HAP-1 (cell line): ENCODE measurements at places on chromosomes 3 and 15.
A peak's percentile ranks its signal among the peaks of the same experiment; 100 is the strongest.

DNA sequence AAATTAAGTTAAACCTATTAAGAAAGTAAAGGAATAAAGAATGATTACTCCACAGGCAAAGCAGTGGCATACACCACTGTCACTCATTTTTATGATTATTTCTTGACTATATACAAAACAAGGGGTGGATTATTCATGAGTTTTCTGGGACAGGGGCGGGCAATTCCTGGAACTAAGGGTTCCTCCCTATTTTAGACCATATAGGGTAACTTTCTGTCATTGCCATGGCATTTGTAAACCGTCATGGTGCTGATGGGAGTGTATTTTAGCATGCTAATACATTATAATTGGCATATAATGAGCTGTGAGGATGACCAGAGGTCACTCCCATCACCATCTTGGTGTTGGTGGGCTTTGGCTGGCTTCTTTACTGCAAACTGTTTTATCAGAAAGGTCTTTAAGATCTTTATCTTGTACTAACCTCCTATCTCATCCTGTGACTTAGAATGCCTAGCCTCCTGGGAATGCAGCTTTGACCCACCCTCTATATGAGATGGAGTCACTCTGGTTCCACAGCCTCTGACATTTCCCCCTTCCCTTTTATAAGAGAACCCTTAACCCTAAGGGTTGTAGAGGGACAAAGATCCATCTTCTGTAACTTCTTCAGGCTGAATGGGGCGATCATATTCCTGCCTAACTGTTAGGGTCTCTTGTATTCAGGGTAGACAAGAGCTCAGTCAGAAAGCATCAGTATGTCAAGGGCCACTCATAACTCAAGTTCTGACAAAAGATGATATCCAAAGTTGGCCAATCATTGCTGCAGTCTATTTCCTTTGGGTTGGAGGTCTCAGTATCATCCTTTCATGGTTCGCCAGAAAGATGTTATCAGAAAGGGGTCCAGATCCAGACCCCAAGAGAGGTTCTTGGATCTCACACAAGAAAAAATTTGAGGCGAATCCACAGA is 79.5 kb upstream of the LIPC start:
- no peak for DNase-seq

- peak; percentile 21 for DNase-seq
These were observed 990 bp upstream of the ZNF148 start for GRCh38 chr3:125375950-125376679.

GRCh38 chr3:20648294-20648693 is 462.3 kb upstream of the SGO1 start:
- DNase-seq: no peak

GRCh38 chr3:194827486-194827885 is 141.8 kb downstream of the FAM43A start:
- no peak for DNase-seq

GRCh38 chr3:39189959-39190269 is 2.5 kb downstream of the XIRP1 start:
- peak; percentile 75 for DNase-seq

- no peak for DNase-seq
These were observed 111.1 kb upstream of the FOXB1 start for GRCh38 chr15:59892985-59893384.

DNA sequence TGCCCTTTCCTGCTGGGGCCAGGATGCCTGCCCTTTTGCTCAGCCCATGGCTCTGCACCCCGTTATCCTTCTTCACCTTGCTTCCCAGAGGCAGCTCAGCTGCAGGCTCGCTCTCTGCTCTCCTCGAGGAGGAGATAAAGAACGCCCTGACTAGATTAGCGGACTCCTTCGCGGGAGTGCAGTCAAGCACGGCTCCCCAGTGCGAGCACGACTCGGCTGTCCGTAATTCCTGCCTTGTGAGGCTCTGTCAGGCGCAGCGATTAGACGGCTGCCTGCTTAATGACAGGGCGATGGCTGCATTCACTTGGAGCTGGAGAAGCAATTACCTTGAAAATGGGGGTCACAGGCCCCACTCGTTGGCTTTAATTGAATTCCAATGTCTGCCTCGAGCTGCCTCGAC is 25.9 kb downstream of the TLE3 start:
- DNase-seq: no peak

- DNase-seq: no peak
These were observed 11.6 kb upstream of the SLCO3A1 start for GRCh38 chr15:91841861-91842260.

- no peak for DNase-seq
These were observed 61.8 kb downstream of the HACD2 start for GRCh38 chr3:123523023-123523412.

DNA sequence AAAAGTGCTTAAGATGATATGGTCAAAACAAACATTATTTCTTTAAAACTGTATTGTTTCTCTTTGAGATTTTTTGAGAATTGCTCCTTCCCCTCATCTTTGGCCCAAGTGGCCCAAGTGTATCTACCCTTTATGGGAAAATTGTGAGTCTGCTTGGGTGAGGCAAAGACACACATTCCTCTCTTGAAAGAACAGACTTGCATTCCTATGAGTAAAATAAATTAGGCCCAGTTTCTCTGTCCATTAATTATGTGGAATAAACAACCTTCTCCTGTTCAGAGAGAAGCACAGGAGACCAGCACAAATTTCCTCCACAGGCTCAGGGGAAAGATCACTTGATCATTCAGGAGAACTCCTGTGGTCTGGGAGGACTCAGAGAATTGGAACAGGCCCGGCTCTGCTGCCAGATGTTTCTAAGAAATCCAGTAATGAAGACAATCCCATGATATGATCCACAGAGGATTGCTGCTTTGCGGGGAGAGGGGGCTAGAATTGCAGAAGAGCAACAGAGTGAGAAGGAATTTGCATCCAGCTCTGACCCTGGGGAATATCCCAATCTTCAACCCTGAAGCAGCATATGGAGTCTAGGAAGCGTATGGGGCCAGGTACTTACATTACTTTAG is 53.8 kb upstream of the BOC start:
- DNase-seq: no peak

GRCh38 chr3:143216709-143217182 is 97.2 kb downstream of the CHST2 start:
- no peak for DNase-seq

DNA sequence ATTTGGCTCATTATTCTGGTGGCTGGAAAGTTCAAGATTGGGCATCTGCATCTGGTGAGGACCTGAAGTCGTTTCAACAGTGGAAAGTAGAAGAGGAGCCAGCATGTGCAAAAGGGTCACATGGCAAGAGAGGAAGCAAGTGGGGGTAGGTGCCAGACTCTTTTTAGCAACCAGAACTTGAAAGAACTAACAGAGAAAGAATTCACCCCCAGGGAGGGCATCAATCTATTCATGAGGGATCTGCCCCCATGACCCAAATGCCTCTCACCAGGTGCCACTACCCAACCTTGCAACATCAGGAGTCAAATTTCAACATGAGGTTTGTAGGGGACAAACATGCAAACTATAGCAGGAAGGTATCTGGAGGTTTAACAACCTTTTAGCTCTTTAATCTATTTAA is 10.3 kb upstream of the RYK start:
- no peak for DNase-seq

DNA sequence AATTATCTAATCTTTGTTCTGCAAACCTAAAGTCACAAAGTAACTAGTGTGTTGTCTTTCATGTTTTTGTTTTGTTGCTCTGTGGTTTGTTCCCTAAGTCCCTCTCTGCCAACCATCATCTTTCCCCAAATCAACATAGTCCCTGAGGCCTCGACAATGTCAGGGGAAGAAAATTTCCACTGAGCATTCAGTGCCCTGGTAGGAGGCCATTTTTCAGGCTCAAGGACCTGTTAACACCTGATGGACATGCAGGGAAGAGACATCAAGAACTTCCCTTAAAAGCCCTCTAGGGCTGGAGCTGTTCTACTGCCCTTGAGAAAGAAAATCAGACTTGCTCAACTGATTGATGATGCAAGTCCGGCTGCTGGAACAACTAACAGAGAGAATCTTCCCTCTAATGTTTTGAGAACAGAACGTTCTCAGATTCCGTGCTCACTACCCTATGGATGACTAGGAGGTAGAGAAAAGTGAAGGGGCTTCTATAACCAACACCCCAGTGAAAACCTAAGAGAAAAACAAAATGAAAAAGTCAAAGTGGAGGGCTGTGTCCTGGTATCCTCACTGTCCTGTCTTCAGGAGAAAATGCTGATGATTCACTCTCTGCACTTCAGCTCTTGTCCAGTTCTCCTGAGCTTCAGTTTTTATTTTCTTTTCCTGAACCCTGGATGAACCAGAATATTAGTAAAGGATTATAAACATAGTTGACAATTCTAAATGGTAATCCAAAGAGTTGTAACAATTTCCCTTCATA is 373.1 kb downstream of the FOXP1 start:
- DNase-seq: no peak

GRCh38 chr3:129605203-129605921 is 1.1 kb downstream of the PLXND1 start:
- DNase-seq: peak; percentile 31

DNA sequence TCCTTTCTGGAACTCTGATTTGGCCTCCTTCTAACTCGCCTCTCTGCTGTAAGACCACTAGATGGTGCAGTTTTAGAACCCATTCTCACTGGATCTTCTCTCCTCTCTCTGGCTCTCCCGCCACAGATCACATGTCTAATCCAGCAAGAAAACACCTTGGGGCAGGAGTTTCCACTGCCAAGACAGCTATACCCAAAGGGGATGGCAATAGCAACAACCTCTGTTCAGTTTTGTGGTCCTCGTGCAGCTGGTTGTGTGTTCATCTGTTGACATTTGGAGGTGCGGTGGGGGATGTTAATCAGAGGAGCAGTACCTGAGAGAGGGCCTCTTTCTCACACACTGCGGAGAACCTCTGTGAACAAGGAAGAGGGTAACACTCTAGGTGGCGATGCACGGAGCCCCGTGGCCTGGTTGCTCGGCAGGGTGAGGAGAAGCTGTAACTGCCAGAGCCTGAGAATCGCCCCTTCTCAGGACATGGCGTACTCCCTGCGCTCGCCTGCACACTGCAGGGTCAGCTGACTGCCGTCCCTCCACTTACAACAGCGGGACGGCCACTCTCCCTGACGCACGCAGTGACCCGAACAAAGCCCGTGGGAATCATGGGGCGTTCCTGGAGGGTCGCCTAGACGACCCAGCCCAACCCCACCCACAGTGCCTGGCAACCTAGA is at the start of gene TEX55:
Gene TEX55, plus strand, starts transcription at position 666 of the 668 bp plus-strand sequence. CDS start 25 bp downstream, outside the sequence.
- peak; percentile 52 for DNase-seq

DNA sequence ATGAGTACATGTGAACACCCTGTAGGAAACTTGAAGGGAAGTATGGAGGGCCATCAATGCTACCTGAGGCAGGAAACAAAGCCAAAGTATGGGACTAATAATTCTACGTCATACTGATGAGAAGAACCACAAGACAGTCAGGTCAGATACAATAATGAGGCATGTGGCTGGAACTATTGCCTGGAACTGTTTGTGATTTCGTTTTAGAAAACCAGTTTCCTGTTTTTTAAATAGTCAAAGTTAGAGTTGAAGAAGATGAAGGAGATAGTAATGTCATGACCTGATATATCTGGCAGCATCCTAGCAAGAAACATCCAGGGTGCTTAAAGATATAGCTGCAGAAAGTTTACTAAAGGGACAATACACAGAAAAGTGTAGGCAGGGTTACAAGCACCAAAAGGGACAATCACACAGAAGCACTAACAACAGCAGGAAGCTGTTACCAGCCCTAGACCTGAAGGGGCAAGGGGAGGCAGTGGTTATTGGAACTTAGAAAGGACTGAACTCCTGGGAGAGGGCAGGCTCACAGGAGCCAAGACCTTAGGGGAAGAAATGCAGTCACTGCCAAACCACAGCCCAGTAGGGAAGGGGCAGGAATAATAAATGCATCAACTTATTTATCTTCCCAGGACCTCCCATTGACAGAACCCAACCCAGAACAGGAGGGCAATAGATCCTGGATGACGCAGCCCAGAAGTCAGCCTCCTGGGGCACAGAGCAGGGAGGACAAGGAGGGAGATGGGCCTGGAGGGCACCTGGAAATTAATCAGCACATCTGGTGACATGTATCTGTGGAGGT is 302.1 kb upstream of the STT3B start:
- no peak for DNase-seq

DNA sequence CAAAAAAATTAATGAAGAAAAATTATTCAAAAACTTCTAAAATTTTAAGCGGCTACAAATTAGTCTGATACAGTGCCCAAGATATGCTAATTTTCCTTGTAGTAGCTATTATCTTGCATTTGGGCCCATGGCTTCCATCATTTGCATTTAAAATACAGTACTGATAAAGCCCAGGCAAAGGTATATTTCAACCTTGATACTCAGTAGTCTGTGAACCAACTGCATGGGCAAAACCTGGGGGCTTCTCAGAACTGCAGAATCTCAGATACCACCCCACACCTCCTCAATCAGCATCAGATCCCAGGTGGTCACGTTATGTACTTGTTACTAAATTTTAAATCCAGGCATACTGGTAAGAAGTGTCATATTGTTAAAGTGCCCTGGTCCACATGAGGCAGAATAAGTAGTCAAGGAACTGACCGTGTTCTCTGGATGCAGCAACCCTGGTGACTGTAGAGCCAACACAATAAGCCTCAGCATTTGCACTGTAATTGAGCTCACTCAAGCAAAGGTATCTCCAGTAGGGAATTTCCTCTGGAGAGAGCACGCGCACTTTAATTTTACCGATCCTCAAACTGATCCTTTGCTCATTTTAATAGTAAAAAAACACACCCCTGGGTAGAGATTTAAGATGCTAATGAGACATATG is 31.9 kb downstream of the ZNF385D start:
- no peak for DNase-seq

DNA sequence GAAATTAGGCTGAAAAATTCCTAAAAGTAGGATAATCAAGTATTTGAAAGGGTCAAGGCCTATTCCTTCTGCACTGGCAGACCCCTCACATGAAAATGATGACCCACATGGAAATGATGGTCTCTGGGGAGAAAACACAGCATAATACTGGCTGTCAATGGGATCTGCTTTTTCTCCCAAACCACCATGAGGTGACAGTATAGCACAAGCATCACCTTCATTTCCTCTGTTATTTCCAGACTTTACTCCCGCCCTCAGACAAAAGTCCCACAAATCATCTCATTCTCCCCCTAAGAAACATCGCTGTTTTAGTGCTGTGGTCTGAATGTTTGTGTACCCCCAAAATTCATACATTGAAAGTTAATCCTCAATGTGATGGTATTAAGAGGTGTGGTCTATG is 161.0 kb downstream of the RSL24D1 start:
- DNase-seq: no peak

GRCh38 chr3:59709702-59710553 is 660.1 kb upstream of the CFAP20DC start:
- DNase-seq: no peak

GRCh38 chr3:12518261-12519028 is 26.9 kb downstream of the MKRN2OS start:
- DNase-seq: no peak
